Hepatocyte (in vitro differentiated cells): ENCODE measurements at places on chromosomes 5 and 9. TPM values are rescaled to one million over a fixed set of nuclear protein-coding genes. Genes with fewer than 3 reads are reported as not detected.
A peak's percentile ranks its signal among the peaks of the same experiment; 100 is the strongest.

DNA sequence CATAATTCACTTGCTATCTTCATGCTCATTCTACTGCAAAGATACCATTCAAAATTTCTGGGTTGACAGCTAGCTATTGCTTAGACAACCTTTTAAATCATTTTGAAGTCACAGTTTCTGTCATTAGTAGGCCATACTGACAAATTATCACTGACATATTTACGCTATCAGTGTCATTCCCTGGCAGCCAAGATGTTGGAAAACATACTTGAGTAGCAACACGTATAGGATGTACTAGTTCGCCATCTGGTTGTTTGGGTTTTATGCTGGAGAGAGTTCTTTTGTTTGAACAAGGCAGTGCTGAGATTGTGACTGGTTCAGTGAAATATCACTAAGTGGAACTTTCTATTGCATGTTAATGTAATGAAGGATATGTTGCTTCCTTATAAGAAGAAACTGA, 621.9 kb downstream of the DTWD2 start:
- H3K4me3 ChIP-seq = no peak overlapping the region
- H3K36me3 ChIP-seq = no peaks in the 10 kb centered on the region
- no peak overlapping the region for H3K27ac ChIP-seq

PCDHA12 gene
- total RNA-seq = 18.7 TPM in 2 replicates

DNA sequence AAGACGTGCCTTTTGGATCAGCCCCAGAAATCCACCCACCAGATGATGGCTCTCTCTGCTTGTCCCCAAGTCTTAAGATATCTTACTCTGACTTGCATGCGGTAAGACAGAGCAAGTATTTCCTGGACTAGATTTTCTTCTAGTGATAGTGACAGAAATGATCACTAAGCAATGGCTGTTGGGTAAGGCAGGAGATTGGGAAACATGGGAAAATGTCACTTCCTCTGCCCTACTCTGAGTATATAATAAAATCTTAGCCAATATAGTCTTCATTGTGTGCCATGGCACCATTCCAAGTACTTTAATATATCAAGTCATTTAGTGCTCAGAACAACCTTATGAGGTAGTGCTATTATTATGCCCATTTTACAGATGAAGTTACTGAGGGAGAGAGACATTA, 31.0 kb upstream of the GNA14 start:
- no peaks in the 10 kb centered on the region for H3K4me1 ChIP-seq
- no peak for DNase-seq
- H3K27me3 ChIP-seq = no peaks in the 10 kb centered on the region
- no peak overlapping the region for H3K4me3 ChIP-seq

DNA sequence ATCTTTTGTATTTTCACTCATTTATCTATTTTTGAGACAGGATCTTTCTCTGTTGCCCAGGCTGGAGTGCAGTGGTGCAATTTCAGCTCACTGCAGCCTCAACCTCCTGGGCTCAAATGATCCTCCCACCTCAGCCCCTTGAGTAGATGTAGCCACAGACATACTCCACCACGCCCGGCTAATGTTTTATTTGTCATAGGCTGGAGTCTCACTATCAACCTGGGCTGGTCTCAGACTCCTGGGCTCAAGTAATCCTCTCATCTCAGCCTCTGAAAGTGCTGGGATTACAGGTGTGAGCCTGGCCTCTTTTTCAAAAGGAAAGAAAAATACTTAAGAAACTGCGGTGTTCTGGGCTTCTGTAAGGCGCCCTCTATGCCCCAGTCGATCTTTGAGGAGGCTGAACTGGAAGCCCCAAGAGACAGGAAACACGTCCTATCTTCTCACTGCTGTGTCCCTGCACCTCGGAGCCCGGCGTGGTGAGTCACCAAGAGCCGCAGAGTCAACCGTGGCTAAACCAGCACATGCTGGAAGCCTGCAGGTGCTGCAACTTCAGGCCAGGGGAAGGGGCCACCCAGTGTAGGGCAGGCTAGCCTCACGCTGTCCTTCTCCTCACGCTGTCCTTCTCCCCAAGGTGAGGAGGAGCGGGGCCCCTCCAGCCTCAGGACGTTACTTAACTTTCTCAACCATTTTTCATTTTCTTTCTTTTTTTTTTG, 15.2 kb upstream of the LHX3 start:
- DNase-seq = no peak
- no peaks in the 10 kb centered on the region for H3K4me1 ChIP-seq
- H3K27me3 ChIP-seq = no peaks in the 10 kb centered on the region
- H3K4me3 ChIP-seq = no peak overlapping the region
- no peaks in the 10 kb centered on the region for H3K36me3 ChIP-seq

GRCh38 chr5:180428598-180428997, 65.6 kb upstream of the CNOT6 start:
- no peaks in the 10 kb centered on the region for H3K4me1 ChIP-seq
- H3K27ac ChIP-seq = no peak overlapping the region
- no peaks in the 10 kb centered on the region for H3K36me3 ChIP-seq
- DNase-seq = no peak

GRCh38 chr5:160199410-160199911, 29.8 kb upstream of the FABP6 start:
- peak; percentile 89 for DNase-seq
- H3K27me3 ChIP-seq = no peaks in the 10 kb centered on the region
- H3K4me3 ChIP-seq = no peak overlapping the region
- H3K27ac ChIP-seq = peak overlapping the region; percentile 47
- peaks cover 30% of the 10 kb centered on the region for H3K4me1 ChIP-seq
- H3K36me3 ChIP-seq = no peaks in the 10 kb centered on the region

GRCh38 chr5:127015716-127016115, 14.6 kb downstream of the MARCHF3 start:
- H3K36me3 ChIP-seq = no peaks in the 10 kb centered on the region
- no peak overlapping the region for H3K4me3 ChIP-seq
- H3K27me3 ChIP-seq = no peaks in the 10 kb centered on the region

DNA sequence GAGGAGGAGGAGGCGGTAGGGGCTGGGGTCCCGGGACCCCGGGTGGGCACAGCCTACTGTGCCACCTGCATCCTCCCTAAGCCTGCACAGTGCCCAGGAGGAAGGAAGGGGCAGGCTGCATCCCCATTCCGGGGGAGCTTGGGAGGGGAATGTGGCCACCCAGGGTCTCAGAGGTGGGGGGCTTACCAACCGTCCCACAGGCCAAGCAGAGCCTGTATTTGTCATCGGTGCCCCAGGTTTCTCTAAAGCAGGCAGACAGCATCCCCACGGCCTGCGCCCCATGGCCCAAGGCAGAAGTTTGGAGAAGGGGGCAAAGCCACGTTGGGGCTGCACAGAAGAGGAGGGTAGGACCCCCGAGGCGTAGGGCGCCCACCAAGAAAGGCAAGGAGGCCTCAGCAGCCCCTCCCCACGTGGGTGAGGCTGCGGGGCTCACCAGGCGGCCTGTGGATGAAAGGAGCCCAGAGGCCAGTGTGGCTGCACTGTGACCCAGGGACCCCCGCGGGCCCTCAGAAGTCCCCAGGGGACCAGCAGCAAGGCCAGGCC, 507 bp upstream of the GPSM1 start:
- no peak overlapping the region for H3K4me3 ChIP-seq
- DNase-seq = no peak
- H3K27ac ChIP-seq = peak overlapping the region; percentile 94
- H3K27me3 ChIP-seq = no peaks in the 10 kb centered on the region
- no peaks in the 10 kb centered on the region for H3K36me3 ChIP-seq

DNA sequence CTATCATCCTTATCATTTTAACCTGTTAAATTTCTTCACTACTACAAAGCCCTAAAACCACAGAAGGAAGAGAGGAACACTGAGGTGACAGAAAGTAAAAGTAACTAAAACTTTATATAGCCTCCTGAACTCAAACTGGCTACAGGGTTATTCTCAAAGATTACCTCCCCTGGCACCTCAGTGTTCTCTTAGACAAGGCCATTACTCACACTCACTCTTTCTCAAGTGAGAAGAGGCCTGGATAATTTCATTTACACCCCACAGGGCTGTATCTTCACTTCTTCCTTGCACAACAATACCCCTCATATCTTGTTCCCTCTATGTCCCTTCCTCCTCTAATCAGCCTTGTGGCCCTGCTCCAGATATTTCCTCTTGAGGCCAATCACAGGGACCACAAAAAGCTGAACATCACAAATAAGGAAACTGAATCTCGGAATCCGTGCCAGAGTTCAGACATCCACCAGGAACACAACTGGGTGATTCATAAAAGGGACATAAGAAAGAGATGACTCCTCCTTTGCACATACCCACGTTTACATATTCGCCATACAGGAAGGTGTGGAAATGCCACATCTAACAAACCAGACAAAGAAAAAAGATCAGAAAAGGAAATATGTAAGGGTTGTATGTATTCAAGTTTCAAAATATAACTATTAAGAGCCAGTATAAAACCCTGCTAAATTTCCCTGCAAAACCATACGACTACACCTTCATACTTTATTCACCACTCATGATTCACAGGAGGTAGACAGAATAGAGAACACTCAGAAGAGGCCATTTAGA, 1.7 kb upstream of the KLHL3 start:
- no peak overlapping the region for H3K27ac ChIP-seq
- no peaks in the 10 kb centered on the region for H3K27me3 ChIP-seq
- no peaks in the 10 kb centered on the region for H3K36me3 ChIP-seq
- peaks cover 18% of the 10 kb centered on the region for H3K4me1 ChIP-seq
- no peak for DNase-seq

DNA sequence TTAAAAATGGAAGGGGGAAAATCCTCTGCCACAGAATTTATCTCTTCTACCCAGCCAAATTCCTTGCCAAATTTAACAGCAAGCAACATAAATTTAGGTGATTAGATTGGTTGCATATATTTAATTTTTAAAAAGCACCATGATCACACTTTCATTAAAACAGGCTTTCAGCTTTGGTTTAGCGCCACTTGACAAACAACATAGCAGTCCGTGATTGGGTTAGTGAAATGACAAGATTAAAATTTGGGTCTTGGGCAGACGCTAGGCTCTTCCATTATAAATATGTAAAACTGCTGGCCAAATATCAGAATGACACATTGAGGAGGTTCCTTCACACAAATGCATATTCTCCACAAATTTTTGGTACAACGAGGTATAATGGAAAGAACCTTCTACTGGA, 58.2 kb upstream of the CER1 start:
- H3K4me3 ChIP-seq = no peak overlapping the region
- no peaks in the 10 kb centered on the region for H3K4me1 ChIP-seq
- no peaks in the 10 kb centered on the region for H3K27me3 ChIP-seq
- no peak for DNase-seq

IGFBPL1 gene
- 4.0 and 9.8 TPM in 2 replicates for total RNA-seq

LRRC14B gene
- total RNA-seq = not detected in 2 replicates

DNA sequence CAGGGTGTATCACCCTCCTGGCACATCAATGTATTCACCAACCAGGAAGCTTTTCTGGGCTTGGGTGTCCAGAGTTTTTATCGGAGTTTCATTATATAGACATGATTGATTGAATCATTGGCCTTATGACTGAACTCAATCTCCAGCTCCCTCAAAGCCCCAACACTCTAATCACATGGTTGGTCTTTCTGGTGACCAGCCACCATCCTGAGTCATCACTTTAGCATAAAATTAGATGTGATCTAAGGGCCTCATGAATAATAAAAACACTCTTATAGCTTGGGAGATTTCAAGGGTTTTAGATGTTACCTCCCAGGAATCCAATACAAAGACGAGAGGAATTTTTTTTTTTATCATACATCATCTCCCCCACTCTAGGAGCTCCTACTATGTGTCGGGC, 7.7 kb upstream of the PBX3 start:
- H3K27me3 ChIP-seq = peaks cover 8% of the 10 kb centered on the region
- no peaks in the 10 kb centered on the region for H3K36me3 ChIP-seq
- DNase-seq = no peak
- no peak overlapping the region for H3K27ac ChIP-seq
- H3K4me1 ChIP-seq = no peaks in the 10 kb centered on the region

DNA sequence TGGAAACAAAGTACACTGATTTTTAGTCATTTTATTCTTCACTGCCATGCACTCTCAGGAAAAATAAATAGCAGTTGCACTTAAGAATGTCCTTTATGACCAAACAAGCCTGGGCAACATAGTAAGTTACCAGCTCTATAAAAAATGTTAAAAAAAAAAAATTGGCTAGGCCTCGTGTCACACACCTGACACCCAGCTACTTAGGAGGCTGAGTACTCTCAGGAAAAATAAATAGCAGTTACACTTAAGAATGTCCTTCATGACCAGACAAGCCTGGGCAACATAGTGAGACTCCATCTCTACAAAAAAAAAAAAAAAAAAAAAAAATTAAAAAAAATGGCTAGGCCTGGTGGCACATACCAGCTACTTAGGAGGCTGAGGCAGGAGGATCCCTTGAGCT, 304.6 kb downstream of the SLCO4C1 start:
- no peaks in the 10 kb centered on the region for H3K36me3 ChIP-seq
- peaks cover 7% of the 10 kb centered on the region for H3K4me1 ChIP-seq
- no peak for DNase-seq
- no peak overlapping the region for H3K4me3 ChIP-seq
- no peak overlapping the region for H3K27ac ChIP-seq

DNA sequence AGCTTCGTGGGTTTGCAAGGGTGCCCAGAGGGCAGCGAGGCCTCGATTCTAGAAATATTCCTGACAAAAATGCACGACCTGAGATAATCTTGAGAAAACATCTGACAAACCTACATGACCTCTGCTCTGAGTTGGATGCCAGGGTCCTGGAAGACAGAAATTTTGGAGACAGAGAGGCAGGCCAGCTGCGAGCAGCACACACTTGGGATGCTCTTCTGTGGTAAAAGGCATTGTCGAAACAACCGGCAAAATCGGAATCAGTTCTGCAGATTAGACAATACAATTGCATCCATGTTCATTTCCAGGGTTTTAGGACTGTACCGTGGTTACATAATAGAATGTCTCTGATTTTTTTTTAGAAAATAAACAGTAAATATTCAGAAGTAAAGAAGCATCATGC, 74.2 kb downstream of the GADD45G start:
- H3K27me3 ChIP-seq = no peaks in the 10 kb centered on the region
- peaks cover 24% of the 10 kb centered on the region for H3K4me1 ChIP-seq
- DNase-seq = no peak
- no peak overlapping the region for H3K4me3 ChIP-seq
- H3K36me3 ChIP-seq = no peaks in the 10 kb centered on the region

DNA sequence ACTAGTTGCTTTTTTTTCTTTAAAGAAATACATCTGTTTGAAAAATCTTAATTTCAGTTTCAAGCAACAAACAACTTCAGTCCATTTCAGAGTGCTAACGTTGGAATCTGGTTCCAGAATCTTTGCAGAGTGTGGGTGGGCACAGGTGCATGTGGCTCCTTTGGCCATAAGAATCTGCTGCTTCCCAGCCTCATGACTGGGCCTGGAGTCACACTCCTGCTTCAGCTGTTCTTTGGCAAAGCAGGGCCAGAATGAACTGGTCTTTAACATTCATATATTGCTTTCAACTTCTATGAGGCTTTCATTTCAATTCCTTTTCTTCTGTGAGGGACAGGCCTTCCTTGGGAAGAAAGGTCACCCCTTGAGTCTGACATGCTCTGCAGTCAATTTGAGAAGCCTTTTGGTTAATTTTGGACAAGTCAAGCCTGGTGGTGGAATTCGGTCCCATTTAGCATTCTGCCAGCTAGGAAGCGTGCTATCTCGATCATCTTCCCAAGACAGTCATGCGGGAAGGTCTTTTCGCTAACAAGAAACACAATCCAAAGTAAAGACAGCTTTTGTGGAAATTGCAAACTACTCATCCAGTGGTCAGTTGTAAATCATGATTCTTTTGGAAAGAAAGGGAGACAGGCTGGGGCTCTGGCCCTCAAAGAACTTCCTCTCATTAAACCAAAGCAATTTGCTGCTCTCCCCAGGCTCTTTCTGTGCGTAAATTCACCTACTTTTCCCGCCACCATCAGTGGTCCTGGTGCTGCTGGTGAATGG, 55.2 kb downstream of the SLC1A3 start:
- H3K36me3 ChIP-seq = no peaks in the 10 kb centered on the region
- H3K4me1 ChIP-seq = peaks cover 15% of the 10 kb centered on the region
- no peaks in the 10 kb centered on the region for H3K27me3 ChIP-seq
- no peak for DNase-seq

GRCh38 chr5:106755066-106755465, 915.7 kb downstream of the EFNA5 start:
- H3K4me1 ChIP-seq = no peaks in the 10 kb centered on the region
- H3K27ac ChIP-seq = no peak overlapping the region
- no peaks in the 10 kb centered on the region for H3K36me3 ChIP-seq
- H3K4me3 ChIP-seq = no peak overlapping the region
- no peak for DNase-seq
